RPMI8226 (cell line): ENCODE measurements at places on chromosomes 6 and 20.
A peak's percentile ranks its signal among the peaks of the same experiment; 100 is the strongest.

GRCh38 chr6:155026022-155026705, 31.0 kb downstream of the TIAM2 start:
- DNase-seq = no peak

- no peak for DNase-seq
These were observed 627.7 kb downstream of the QKI start for GRCh38 chr6:164042212-164042611.

- DNase-seq = no peak
These were observed 47.5 kb downstream of the EFCAB8 start for GRCh38 chr20:32906200-32906599.

GRCh38 chr6:157498817-157499216, 117.8 kb downstream of the ZDHHC14 start:
- no peak for DNase-seq

DNA sequence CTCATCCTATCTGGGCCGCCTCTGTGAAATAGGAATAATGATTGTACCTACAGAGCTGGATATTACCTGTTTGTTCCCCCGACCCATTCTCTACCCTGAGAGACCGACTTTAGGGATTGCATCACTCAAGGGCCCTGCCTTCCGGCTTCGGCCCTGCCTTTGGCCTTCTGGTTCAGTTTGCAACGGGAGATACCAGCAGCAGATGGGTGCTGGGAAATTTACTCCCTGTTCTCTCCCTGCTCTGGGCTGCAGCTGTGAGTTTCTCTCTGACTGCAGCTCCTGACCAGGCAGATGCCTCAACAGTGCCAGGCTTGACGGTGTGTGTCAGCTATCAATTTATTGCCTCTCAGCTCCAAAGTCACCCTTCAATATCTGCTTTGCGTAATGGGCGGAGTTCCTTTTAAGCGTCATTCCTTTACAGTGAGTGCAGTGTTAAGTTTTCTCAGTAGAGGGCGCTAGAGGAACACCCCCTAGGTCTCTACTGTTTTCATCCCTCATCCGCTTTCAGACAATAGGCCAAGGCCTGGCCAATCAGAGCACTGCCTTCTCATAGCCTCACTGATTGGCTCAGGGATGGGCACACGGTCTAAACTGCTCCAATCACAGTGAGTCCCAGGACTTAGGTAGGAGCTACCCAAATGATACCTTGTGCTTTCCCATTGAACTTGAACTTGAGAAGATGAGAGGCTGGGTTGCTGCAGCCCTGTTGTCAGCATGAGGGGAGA, 30.0 kb downstream of the KCNG1 start:
- peak; percentile 60 for DNase-seq

DNA sequence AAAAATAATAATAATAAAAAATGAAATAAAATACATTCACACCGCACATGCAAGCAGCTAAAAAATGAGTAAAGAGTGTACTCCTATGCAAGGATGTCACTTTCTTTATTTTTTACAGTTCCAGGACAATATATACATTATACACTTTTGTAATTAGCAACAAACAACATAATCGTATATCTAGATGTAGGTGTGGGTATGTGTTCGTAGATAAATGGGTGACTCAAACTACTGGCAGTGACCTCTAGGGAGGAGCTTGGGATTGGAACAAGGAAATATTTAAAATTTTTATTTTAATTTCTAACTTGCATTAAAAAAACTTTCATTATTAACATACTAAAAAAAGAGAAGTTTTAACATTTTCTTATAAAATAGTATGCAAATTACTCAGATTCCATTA, 86.1 kb upstream of the MYLIP start:
- DNase-seq = no peak
